ENCODE measurements at places on chromosomes 16 and 17.
A peak's percentile ranks its signal among the peaks of the same experiment; 100 is the strongest.

GRCh38 chr17:55521186-55521585, 9.9 kb upstream of the SMIM36 start:
- no peak for DNase-seq

DNA sequence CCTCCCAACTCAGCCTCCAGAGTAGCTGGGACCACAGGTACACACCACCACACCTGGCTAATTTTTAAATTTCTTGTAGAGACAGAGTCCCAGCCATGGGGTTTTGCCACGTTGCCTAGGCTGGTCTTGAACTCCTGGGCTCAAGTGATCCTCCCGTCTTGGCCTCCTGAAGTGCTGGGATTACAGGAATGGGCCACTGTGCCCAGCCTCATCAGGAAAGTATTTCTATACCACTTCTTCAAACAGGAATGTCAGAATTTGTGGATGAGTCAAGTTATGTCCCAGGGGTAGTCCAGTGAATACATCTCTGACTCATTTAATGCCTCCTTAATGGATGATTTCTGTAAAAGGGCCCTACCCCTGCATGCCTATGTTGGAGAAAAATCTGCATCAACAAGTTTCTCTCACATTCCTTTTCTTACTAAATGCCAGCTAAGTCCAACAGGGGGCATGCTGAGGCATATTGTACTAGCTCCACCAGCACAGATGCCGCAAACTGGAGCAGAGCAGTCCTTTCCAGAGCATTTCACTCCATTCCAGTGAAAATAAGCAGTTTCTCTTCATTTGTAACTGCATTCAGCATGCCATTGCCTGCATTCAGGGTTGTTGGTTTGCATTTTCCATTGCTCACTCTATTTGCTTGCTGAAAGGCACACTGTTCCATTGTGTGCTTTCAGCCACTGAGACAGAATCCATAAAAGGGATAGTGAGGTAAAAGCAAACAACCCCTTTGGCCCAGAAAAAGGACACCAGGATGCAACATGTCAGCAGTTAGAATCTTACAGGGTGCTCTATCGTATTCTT, 5.3 kb upstream of the CAVIN1 start:
- DNase-seq: peak; percentile 96

DNA sequence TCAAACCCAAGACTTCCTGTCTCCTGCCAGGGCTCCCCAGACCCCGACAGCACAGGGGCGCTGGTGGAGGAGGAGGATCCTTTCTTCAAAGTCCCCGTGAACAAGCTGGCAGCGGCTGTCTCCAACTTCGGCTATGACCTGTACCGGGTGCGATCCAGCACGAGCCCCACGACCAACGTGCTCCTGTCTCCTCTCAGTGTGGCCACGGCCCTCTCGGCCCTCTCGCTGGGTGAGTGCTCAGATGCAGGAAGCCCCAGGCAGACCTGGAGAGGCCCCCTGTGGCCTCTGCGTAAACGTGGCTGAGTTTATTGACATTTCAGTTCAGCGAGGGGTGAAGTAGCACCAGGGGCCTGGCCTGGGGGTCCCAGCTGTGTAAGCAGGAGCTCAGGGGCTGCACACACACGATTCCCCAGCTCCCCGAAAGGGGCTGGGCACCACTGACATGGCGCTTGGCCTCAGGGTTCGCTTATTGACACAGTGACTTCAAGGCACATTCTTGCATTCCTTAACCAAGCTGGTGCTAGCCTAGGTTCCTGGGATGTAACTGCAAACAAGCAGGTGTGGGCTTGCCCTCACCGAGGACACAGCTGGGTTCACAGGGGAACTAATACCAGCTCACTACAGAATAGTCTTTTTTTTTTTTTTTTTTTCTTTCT, 8.1 kb downstream of the SERPINF1 start:
- DNase-seq: no peak

DNA sequence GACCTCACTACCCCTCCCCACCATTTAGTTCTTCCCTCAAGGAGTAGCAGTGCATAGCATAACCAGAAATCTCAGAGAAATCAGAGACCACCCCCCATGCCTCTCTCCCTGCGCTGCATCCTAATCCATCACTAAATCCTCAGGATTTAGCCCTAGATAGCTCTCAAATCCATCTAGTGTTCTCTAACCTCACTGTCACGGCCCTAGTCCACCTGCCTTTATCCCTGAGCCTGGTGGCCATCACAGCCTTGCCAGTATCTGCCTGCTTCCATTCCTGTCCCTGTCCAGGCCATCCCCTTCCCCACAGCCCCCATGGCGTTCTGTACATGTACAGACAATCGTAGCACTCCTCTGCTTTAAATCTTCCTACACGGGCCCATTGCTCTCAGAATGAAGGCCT, 19.1 kb downstream of the CBLN1 start:
- DNase-seq: no peak

DNA sequence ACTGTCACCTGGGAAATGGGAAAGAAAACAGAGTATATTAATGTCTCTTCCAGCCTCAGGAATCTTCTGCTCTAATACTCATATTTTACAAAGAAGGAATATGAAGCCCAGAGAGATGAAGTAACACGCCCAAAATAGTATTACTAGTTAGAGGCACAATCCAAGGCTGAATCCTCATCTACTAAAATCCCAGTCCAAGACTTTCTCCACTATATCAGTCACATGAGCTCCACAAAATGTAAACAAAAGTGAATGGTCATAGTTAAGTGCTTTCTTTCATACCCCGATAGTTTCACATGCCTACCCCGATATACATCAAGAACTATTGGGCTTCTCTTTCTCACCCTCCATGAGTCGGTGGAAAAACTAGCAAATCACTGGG, 965 bp downstream of the INTS2 start:
- no peak for DNase-seq

DNA sequence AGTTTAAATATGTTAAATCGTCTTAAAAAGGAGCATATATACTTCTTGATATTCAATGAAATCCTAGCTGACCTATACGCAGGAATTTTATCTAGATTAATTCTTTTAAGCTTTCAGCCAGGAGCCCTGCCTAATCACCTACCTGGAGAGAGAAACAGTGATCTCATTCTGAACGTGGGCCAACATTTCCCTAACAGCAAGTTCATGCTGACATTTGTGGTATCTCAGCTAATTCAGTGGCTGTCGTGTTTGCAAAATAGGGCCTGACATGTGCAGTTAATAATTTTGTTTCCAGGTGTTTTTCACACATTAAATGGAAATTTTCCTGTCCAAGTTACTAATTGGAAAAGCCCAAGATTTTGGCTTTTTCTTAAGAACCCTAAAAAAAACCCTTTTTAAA, 17.4 kb downstream of the KRT24 start:
- DNase-seq: no peak

GRCh38 chr17:79769570-79770506, 8.1 kb upstream of the CBX2 start:
- no peak for DNase-seq

DNA sequence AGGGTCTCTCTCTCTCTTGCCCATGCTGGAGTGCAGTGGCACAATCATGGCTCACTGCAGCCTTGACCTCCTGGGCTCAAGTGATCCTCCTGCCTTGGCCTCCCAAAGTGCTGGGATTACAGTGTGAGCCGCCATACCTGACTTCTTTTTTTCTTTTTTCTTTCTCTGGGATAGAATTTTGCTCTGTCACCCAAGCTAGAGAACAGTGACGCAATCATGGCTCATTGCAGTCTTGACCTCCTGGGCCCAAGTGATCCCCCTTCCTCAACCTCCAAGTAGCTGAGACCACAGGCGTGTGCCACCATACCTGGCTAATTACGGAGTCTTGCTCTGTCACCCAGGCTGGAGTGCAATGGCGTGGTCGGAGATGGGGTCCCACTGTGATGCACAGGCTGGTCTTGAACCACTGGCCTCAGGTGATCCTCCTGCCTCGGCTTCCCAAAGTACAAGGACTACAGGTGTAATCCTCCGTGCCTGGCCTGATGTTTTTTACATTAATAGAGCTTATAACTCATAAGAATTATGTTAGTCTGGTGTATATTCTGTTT, 76.5 kb downstream of the BCAS3 start:
- no peak for DNase-seq

GRCh38 chr17:691423-691822, 23.2 kb downstream of the VPS53 start:
- DNase-seq: no peak

GRCh38 chr16:83588070-83588469, 219.7 kb upstream of the HSBP1 start:
- DNase-seq: no peak

DNA sequence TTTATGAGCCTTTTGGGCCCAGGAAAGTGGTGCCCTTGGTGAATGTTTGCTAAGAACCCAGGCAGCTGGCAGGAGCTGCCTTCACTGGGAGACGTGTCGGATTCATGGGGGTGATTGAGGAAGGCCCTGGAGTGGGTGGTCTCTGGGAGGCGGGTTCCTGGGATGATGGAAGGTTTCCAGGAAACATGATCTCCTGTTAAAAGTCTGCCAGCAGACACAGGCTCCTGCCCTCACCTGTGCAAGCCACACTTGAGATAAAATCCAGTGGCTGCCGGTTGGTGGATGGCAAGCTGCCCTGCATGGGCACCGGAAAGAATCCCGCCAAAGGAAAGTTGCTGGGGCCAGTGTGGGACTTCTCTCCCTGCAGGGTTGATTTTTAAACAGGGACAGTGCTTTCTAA, 189.0 kb upstream of the CIBAR2 start:
- DNase-seq: no peak

DNA sequence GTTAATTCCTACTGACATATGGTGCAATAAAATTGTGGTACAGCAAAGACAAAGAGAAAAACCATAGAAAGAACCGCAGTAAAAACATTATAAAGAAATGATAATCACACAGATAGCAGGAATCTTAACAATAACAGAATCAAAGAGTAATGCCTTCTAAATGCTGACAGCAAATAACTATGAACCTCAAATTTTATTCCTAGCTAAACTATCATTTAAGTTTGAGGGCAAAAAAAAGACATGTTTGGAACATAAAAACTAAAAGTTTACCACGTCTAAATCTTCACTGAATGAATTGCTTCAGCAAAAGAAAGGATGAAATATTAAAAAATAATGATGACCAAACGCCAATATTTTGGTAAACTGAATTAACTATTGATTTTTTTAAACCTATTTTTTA, 135.8 kb downstream of the CPPED1 start:
- DNase-seq: no peak

GRCh38 chr17:65388911-65389310, 172.5 kb downstream of the AXIN2 start:
- DNase-seq: no peak

- DNase-seq: no peak
Measured at GRCh38 chr16:84357191-84357651, 11.1 kb upstream of the ATP2C2 start.

- peak; percentile 66 for DNase-seq
Measured at GRCh38 chr17:46044286-46044928, 45.4 kb downstream of the STH start.

DNA sequence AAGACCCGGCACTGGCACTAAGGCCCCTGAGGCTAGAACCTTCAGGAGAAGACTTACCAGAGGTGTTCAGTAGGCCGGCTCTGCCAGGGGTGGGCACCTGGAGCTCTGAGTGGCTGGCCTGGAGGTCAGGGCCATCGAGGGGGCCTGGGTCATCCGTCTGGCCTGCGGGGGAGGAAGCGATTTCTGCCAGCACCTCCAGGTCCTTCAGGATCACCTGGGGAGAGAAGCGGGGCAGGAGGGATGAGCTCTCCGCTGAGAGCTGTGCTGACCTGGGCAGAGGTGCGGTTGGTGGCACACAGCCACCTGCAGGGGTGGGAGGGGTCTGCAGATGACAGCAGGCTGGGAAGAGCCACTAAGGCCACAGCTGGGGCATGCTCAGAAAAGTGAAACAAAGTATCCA, 56.6 kb downstream of the VAC14 start:
- no peak for DNase-seq

GRCh38 chr16:12557786-12558185, 245.9 kb downstream of the CPPED1 start:
- DNase-seq: no peak

DNA sequence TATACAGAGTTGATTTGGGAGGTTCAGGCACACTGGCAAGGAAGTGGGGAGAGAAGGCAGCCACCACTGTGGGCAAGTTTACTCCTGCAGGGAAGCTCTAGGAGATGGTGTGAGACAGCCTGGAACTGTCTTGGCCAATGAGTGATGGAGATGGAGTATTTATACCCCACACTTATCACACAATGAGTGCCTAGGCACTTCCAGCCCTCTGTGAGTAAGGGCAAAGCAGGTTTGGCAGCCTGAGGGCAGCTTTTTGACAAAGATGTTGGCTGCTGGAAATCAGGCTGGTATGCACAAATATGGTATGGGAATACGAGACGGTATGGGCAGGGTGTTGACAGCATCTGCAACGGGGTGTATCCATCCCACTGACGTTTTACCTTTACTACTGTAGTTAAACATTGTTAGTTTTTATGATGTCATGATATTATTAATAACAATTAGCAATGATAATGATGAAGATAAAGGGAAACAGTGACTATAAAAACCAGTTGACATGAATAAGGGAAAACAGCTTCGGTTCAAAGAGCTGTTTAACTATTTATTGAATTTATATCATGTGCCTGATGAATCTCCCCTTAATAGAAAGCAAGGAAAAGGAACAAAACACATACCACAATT, 149.9 kb downstream of the CDK5R1 start:
- DNase-seq: no peak

- no peak for DNase-seq
Measured at GRCh38 chr16:89708481-89708931, 7.0 kb upstream of the SPATA2L start.
